Ovary (tissue), 10 donors: ENCODE measurements at places on chromosomes 11 and 22. TPM values are rescaled to one million over a fixed set of nuclear protein-coding genes. Genes with fewer than 3 reads are reported as not detected.

DNA sequence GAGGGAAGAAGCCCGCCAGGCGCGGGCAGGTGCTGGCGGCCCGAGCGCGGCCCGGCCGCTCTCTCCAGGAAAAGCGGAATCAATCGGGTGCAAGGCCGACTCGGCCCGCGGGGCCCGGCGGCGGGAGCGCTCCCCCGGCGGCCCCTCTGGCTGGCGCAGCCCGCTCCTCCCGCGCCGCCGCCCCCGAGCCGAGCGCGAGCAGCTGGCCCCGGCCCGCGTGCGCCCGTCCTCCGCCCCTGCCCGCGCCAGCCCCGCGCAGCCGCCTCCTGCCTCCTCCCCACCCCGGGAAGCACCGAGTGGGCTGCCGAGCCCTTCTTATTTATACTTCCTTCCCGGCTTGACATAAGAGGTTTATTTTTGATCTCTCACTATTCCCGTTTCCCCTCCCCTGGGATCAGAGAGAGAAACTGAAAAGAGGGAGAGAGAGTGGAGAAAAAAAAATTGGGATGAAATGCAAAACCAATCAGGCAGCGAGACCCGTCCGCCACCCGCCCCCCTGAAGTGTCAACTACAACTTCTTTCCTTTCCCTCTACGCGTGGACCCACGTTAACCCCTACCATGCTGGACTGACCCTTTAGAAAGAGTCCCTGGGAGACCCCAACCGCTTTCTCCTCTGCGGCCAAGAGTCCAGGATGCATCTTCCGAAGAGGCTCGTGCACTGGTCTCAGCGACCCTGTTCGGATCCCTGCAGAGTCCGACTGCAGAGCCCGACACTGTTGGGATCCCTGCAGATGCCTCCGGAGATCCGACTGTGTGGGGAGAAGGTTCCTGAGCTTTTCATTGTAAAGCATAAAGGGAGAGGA lies at the start of gene ADAMTS8:
Gene ADAMTS8, minus strand, starts transcription at position 294 of the 804 bp plus-strand sequence. CDS start 323 bp downstream, outside the sequence.
- peaks cover 2% of the 10 kb centered on the region for H3K4me1 ChIP-seq
- no peaks in the 10 kb centered on the region for H3K36me3 ChIP-seq
- peak within 1 kb of the TSS; percentile 38 for H3K4me3 ChIP-seq
- no peak for DNase-seq
- no peak within 1 kb of the TSS for H3K27ac ChIP-seq
- no peaks in the 10 kb centered on the region for H3K27me3 ChIP-seq

DNA sequence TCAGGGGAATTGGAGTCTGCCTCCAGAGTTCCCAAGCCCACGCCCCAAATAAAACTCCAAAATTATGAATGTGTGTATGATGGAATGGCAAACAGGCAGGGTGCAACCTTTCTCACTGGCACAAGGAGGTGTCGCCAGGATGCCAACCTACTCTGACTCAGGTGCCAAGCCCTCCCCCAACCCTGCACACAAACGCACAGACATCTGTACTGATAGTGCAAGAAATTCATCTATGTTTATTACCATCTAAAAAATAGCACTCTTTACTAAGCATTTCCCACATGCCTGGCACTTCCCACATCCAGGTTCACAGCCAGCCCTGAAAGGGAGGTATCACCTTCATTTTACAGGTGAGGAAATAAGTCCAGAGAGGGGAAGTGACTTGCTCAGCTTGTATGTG lies 1.2 kb downstream of the PLA2G3 start:
- DNase-seq, result no peak
- H3K4me3 ChIP-seq, result no peak overlapping the region
- H3K27ac ChIP-seq, result no peak overlapping the region
- no peaks in the 10 kb centered on the region for H3K27me3 ChIP-seq
- no peaks in the 10 kb centered on the region for H3K4me1 ChIP-seq

DNA sequence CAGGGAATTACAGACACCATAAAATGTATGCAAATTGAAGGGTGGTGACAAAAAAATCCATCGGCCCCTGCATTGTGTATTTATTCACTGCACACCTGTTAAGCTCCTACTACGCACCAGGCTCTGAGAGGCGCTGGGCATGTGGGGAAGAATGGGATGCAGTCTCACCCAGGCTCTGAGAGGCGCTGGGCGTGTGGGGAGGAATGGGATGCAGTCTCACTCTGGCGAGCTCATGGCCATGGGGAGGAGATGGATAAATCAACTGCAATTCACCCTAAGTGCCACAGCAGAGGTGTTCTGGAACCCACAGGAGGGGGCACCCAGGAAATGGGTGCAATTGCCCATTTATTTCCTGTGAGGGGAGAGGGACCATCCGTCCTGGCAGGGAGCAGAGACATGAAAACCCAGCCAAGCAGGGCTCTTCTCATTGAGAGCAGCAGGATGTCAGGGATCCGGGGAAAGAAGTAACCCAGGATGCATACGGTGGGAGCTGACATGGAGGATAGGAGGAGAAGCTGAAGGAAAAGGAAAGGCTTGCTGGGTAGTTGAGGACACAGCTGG lies 798.7 kb downstream of the TBC1D22A start:
- no peak overlapping the region for H3K27ac ChIP-seq
- H3K4me1 ChIP-seq, result peaks cover 5% of the 10 kb centered on the region
- H3K27me3 ChIP-seq, result no peaks in the 10 kb centered on the region
- no peaks in the 10 kb centered on the region for H3K36me3 ChIP-seq
- no peak for DNase-seq

DNA sequence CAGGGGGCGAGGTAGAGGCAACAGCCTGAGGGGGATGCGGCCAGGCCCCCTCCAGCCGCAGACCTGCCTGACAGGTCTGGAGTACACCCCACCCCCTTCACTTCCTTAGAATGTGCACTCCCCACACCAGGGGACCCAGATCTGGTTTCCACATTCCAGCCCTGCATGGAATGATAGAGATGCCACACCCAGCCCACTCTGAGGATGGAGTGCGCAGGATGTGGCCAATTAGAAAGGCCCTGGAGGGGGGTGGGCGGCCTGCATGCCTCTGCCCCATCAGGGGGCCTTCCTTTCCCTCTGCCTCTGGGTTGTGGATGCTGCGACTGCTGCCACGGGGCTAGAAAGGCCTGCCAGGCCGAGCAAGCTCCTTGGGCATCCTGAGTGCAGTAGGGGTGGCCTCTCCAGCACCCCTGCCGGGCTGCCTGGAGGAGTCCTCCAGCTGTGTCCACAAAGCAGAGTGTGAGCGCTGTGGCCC lies 28.2 kb upstream of the MGAT3 start:
- no peak overlapping the region for H3K27ac ChIP-seq
- no peak for DNase-seq
- H3K36me3 ChIP-seq, result peaks cover 2% of the 10 kb centered on the region
- H3K27me3 ChIP-seq, result no peaks in the 10 kb centered on the region

- H3K27me3 ChIP-seq, result no peaks in the 10 kb centered on the region
- H3K27ac ChIP-seq, result no peak overlapping the region
- H3K36me3 ChIP-seq, result no peaks in the 10 kb centered on the region
- H3K4me3 ChIP-seq, result no peak overlapping the region
- H3K4me1 ChIP-seq, result peaks cover 9% of the 10 kb centered on the region
Measured at GRCh38 chr11:72969894-72970335, 155.7 kb downstream of the ATG16L2 start.

E2F8 gene
- total RNA-seq, result not detected

DNA sequence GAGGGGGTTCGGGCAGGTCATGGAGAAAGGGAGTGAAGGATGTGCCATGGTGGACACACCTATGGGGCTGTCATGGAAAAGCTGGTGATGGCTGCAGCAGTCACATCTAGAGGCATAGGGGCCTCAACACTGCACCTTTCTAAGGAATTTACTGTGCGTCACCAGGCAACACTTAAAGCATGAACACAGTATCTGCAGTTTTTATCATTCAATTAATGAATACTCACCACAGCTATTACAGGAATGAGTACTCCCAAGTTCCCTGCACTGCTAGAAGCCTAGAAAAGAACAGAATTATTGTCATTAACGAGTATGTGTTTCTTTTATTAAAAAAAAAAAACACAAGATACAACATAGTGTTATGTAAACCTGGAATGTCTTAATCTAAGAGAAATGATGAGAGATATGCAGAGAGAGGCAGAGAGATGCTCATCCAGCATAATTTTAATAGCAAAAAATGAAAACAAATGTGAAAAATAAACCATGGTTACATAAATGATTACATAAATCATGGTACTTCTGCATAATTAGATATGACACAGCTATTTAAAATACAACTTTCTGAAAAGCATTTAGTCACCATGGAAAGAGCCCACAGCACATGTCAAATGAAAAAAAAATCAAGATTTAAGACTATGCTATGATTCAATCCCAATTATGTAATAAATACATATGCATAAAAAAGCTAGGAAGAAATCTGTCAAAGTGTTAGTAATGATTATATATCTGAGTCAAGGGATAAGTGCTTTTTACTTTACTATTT lies 19.2 kb downstream of the SERPIND1 start:
- no peak overlapping the region for H3K4me3 ChIP-seq
- H3K27me3 ChIP-seq, result no peaks in the 10 kb centered on the region
- peaks cover 9% of the 10 kb centered on the region for H3K4me1 ChIP-seq
- H3K36me3 ChIP-seq, result no peaks in the 10 kb centered on the region
- no peak for DNase-seq
- no peak overlapping the region for H3K27ac ChIP-seq

- H3K27me3 ChIP-seq, result no peaks in the 10 kb centered on the region
- H3K27ac ChIP-seq, result no peak overlapping the region
- DNase-seq, result no peak
- H3K36me3 ChIP-seq, result no peaks in the 10 kb centered on the region
Measured at GRCh38 chr11:22304337-22304961, 33.7 kb upstream of the SLC17A6 start.

- H3K27ac ChIP-seq, result no peak overlapping the region
- H3K4me1 ChIP-seq, result peaks cover 1% of the 10 kb centered on the region
- no peaks in the 10 kb centered on the region for H3K36me3 ChIP-seq
- no peak for DNase-seq
- no peaks in the 10 kb centered on the region for H3K27me3 ChIP-seq
Measured at GRCh38 chr11:106262852-106263251, 185.4 kb downstream of the AASDHPPT start.

DNA sequence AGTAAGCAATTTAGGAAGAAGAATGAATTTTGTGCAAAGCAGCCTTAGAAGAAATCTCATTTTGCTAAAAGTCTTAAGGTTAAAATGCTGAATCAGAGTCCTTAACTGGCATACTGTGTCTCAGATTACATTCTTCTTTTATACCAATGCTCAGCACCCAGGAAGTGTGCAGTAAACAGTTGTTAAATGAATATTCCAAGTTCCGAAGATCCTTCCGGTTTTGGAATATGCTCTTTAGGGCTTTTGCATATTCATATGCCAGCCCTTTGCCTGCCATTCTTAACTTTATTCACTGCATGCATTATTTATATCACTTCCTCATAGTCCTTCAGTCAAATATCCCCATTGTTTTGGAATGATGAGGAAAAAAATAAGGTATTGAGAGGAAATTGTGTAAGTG lies 242.0 kb downstream of the DDX10 start:
- no peak for DNase-seq
- no peaks in the 10 kb centered on the region for H3K27me3 ChIP-seq
- H3K27ac ChIP-seq, result no peak overlapping the region
- H3K4me3 ChIP-seq, result no peak overlapping the region
- peaks cover 2% of the 10 kb centered on the region for H3K4me1 ChIP-seq
- no peaks in the 10 kb centered on the region for H3K36me3 ChIP-seq

XRRA1 gene
- total RNA-seq, result 10.8 TPM
